ENCODE measurements at places on chromosomes 4 and X.

DNA sequence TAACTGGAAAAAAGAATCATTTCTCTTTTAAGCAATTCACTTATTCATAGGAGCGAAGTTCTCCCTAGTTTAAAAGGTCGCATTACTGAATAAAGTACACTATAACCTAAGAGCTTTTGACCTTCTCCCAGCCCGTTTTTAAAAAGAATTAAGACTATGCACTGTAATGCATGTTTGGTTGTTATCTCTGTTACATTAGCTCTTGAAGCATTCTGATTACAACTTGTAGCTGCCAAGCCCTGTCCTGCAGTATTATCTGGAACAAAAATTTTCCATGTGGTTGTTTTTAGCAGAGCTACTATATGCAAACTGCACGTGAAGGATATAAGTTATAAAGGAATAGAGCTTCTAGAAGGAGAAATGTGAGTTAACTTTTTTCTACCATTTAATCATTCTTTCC, 8.1 kb downstream of the GAB1 start:
- no peak for DNase-seq

GRCh38 chrX:152926279-152926678, 28.4 kb downstream of the ZNF185 start:
- peak; percentile 8 for DNase-seq

GRCh38 chrX:107603429-107604159, 24.7 kb upstream of the PRPS1 start:
- no peak for DNase-seq

GRCh38 chr4:15027921-15028435, 25.7 kb downstream of the CPEB2 start:
- DNase-seq = no peak

DNA sequence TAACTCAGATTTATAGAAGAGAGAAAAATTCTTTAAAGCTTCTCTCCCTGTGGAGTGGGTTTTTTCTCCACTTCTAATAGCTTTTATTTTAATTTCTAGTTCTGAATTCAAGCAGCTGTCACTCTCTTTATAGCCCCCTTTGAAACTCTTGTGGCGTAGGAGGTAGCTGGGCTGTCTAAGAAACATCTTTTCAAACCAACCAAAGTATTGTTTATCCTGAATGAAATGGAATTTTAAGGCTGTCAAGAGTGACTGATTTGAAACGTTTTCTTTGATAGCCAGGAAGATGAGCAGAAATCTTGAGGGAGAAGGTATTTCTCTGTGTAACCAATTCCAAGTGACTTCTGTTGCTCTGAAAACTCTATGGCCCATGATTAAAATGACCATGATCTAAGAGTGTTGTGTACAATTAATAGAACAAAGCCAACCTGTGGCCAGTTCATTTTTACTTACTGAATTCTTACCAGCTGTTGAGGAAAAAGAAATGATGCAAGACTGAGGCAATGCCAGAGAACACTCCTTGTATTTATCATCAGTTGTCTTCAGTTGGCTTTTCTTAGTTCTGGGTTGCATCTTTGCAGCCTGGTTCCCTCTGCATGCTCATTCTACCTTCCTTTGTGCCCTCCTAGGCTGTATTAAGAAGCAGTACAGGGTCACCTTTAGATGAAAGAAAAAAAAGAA, 298.4 kb downstream of the ARHGAP10 start:
- no peak for DNase-seq

Data from activated CD8-positive, alpha-beta memory T cell treated with anti-CD3 and anti-CD28 coated beads for 1 hour (primary cell).